Spinal cord (tissue), 10 donors: ENCODE measurements at places on chromosomes 2 and 18. TPM values are rescaled to one million over a fixed set of nuclear protein-coding genes. Genes with fewer than 3 reads are reported as not detected.
A peak's percentile ranks its signal among the peaks of the same experiment; 100 is the strongest.

DNA sequence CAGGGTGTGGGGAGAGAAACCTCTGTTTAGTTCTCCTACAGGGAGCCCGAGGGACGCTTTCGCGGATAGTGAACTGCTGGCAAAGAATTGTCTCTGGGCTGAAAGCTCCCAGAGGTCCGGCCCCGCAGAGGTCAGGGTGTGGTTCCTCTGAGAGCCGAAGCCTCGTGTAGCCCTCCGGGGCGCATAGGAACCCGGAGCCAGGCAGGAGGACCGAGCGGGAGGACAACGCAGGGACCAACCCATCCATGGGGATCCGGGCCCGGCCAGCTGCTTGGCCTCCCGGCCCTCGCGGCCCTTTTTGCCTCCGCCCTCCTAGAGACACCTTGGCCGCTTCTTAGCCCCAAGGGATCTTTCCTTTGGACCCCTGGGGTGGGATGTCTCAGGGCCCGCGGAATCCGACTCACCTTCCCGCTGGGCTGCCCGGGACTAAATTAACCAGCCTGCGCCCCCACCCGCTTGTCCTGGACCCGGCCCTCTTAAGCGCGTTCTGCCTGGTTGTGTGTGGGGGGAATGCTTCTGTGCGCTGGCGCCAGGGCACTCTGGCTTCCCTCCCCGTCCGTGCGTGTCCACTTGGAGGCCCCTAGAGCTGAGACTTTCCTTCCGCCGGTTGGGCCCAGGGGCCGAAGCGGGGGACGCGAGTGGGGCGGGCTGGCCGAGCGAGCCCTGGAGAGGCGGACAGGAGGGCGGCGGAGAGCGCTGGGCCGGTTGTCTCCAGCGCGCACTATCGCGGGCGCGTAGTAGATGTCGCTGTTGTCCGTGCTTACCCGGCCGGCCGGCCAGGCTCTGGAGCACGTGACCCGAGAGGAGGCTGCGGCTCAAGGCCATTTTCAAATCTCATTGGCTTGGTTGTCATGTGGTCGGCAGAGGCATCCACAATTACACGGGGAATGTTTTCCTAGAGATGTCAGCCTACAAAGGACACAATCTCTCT lies at the start of gene HOXD10:
HOXD10 (plus strand) TSS at position 896 of the 931 bp plus-strand sequence. CDS start 56 bp downstream, outside the sequence.
- peaks cover 39% of the 10 kb centered on the region for H3K4me1 ChIP-seq
- no peaks in the 10 kb centered on the region for H3K36me3 ChIP-seq
- peak within 1 kb of the TSS; percentile 80 for H3K27ac ChIP-seq
- H3K27me3 ChIP-seq, result peaks cover 99% of the 10 kb centered on the region
- no peak for DNase-seq
- H3K4me3 ChIP-seq, result peak within 1 kb of the TSS; percentile 35

DNA sequence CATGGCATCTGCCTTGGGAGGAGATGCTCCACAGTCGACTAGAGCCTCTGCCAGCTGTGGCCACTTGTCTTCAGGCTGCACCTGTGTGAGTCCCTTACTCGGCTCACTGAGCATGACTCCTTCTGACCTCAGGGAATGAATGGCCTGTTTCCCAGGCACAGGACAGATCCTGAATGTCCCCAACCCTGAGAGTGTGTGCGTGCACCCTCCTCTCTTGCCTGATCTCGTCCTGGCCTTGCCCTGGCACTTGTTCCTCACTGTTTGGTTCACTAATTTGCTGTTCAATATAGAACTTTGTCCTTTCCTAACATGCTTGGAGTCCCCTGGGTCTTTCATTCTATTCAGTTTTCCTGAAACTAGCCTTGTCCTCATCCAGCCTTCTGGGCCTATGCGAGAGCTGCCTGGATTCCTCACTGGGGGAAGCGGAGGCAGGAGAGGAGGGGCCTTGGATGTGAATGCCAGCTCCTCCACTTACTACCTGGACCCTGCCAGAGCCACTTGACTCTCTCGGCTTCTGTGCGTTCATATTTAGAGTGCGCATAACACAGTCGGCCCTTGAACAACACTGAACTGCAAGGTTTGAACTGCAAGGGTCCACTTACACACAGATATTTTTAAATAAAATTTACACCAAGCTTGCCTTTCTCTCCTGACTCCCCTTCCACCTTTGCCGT lies 184.8 kb downstream of the ACKR3 start:
- H3K36me3 ChIP-seq, result no peaks in the 10 kb centered on the region
- peaks cover 5% of the 10 kb centered on the region for H3K4me1 ChIP-seq
- H3K4me3 ChIP-seq, result no peak overlapping the region
- H3K27ac ChIP-seq, result no peak overlapping the region
- no peaks in the 10 kb centered on the region for H3K27me3 ChIP-seq

DNA sequence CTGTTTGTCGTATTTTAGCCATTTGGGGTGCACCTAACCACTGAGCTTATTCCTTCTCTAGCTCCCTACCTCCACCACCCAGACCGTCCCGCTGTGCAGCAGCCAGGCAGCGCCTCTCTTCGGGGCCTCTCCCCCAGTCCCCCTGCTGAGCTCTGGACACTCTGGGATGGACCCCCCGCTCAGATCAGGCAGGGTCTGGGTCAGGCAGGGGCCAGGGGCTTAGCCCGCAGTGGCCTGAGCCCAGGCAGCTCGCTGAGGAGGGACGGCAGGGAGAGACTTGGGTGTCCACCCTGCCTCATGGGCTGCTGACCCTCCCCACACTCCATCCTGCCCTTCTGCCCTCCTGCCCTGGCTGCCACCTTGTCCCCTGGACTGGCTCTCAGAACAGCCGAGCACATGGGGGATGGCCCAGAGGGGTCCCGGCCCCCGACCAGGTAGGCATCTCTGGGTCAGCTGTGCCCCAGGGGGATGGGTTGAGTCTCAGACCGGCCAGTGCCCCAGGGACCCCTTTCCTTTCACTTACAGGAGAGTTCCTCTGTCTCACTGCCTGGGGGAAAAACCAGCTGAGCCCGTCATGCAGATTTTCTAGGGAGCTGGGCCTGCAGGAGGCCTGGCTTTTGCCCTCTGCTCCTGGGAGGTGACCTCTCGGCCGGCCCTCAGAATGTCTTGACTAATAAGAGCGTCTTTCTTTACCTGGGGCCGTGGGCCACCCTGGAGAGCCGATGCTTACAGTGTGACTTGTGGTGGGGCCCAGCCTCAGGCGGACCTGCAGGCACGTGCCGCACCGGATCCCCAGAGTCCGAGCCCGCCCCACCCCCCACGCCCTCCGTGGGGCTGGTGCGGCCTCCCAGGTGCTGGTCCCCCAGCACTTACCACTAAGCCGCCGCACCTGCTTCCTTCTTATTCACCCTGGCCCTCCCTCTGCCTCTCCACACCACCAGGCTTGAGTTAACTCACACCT lies 22.8 kb upstream of the PXDN start:
- no peaks in the 10 kb centered on the region for H3K36me3 ChIP-seq
- H3K4me1 ChIP-seq, result no peaks in the 10 kb centered on the region
- H3K27ac ChIP-seq, result no peak overlapping the region
- no peaks in the 10 kb centered on the region for H3K27me3 ChIP-seq

DNA sequence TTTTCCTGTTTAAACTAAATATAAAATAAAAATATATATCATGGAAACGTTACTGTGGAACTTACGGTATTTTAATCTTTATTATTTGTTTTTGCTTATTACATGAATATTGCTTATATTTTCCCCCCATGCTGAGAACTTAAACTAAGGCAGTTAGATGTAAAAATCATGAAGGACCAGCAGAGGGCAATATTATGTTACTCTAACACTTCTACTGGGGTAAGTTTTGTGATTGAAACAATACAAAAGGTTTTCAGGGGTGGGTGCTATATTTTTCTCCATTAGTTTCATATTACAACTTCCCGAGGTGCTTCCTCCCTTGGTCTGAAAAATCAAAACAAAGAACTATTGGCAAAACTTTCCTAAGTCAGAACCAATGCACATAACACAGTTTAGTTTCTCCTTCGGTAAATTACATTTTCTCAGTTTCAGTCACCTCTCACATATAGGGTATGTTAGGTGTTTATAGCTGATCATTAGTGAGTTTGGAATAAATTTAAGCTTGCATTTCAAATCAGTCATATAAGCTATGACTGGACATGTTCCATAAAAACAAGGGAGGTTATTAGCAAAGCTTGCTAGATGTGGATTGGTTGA lies 54.8 kb downstream of the ZNF407 start:
- DNase-seq, result no peak
- no peak overlapping the region for H3K4me3 ChIP-seq

Gene HOXD8
- 10.5 TPM for total RNA-seq

Gene PROKR1
- 2.2 TPM for total RNA-seq

Gene MERTK
- 16.8 TPM for total RNA-seq

DNA sequence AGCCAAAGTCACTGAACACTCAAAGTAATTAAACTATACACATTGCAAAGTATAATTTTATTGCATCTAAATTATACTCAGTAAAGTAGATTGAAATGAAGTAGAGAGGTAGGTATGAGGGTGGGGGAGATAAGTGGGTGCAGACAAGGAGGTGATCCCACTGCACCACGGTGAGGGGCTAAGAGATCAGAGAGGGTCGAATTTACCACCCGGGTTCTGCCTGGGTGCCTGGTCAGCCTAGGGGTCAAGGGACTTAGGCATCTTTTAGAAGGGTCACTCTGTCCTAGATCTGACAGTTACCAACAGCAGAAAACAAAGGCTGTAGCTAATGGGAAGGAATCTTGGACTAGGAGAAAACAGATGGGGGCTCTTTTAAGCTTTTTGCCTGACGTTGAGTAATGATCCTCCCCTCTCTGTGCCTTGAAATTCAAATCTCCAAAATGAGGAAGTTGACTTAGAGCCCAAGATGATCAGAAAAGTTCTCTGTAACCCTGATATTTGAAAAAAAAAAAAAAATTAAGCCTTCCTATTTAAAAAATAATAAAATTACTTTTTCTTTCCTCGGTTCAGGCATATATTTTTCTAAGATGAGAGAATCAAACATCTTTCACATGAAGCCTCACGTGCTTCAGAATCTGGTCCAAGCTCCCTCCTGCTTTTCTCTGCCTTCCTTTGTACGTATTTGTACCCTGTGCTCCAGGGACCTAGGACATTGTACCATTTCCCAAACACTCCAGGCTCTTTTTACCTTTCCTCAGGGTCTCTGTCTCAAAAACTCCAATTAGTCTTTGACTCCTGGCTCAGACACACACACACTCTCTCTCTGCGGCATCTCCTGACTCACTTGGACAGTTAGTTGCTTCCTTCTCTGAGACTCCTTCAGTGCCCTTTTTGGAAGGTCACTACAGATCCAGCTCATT lies 353.9 kb downstream of the CYRIA start:
- no peak overlapping the region for H3K27ac ChIP-seq
- H3K27me3 ChIP-seq, result no peaks in the 10 kb centered on the region
- no peak overlapping the region for H3K4me3 ChIP-seq

Gene RNF138
- total RNA-seq, result 49.8 TPM

Gene STAT1
- 44.1 TPM for total RNA-seq

Gene IL1B
- total RNA-seq, result 1.7 TPM

Gene UGT1A5
- total RNA-seq, result not detected

Gene TRAPPC8
- 60.2 TPM for total RNA-seq

DNA sequence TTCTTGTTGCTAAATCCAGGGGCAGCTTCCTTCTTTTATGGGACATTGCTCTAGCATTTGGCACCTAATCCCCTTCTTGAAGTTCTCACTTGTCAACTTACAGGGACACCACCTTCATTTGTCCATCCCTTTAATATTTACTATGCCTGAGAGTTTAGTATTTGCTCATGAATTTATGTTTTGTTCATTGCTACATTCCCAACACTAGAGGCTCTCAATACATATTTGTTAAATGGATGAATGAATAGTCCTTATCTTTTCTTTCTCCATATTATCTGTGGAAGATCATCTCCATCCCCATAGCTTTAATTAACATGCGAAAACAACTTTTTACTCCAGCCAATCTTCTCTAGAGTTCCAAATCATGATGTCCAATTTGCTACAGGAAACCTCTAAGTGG lies 5.4 kb downstream of the CWC22 start:
- no peak for DNase-seq
- H3K27me3 ChIP-seq, result no peaks in the 10 kb centered on the region
- H3K4me1 ChIP-seq, result peaks cover 5% of the 10 kb centered on the region
- no peak overlapping the region for H3K27ac ChIP-seq
- no peaks in the 10 kb centered on the region for H3K36me3 ChIP-seq
- H3K4me3 ChIP-seq, result no peak overlapping the region

- H3K4me3 ChIP-seq, result no peak overlapping the region
- no peak overlapping the region for H3K27ac ChIP-seq
- no peaks in the 10 kb centered on the region for H3K27me3 ChIP-seq
- DNase-seq, result no peak
Measured at GRCh38 chr2:13052547-13052946, 335.8 kb downstream of the TRIB2 start.

Gene SLC38A11
- total RNA-seq, result 28.9 TPM

Gene SLC5A7
- 3.7 TPM for total RNA-seq

DNA sequence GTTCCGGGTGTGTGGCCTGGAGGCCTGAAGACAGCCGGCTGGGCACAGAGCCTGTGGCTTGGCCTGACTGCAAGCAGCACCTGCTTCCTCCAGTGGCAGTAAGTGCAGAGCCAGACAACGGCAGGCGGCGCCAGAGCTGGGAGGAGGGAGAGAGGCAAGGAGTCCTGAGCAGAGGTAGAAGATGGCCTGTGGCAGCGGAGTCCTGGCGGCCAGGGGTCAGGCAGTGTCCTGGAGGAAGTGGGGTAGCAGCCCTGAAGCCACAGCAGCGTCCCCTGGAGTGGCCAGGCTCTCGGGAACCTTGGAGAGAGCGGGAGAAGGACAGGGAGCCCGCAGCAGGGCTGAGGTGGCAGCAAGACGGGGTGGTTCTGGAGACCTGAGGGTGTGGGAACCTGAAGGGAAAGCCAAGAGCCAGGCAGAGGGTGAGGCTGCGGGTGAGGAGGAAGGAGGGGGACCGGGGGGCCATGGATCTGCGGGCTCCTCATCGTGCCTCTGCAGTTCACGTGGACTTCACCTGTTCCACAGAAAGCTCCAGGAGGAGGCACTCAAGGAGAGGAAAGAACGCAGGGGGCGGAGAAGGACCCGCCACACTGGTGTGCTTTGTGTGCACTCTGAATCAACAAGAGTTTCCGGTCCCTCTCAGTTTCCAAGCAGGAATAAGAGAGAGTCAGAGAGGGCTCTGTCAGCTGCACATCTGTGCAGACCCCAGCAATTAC lies 85.9 kb downstream of the USP40 start:
- H3K4me1 ChIP-seq, result peaks cover 17% of the 10 kb centered on the region
- no peaks in the 10 kb centered on the region for H3K27me3 ChIP-seq
- H3K36me3 ChIP-seq, result peaks cover 66% of the 10 kb centered on the region
- H3K4me3 ChIP-seq, result no peak overlapping the region
- DNase-seq, result no peak
- no peak overlapping the region for H3K27ac ChIP-seq

DNA sequence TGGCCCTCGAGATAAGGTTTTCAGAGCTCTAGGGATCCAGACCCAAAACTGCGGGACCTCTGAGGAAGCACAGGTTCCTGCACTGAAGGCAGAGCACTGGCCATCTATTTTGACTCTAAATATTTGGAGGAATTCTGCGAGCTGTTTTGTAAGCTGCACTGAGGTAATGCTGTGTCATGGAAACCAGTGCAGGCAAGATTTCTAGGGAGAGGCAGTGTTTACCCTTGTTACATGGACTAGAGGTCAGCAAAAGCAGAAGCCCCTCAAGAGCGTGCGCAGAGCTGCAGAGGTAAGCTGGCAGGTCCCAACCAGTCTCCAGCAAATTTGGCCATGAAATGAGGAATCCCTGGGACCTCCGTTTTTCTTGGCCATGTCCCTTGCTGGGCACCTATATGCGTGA lies 137.3 kb downstream of the RNF152 start:
- H3K4me1 ChIP-seq, result no peaks in the 10 kb centered on the region
- no peaks in the 10 kb centered on the region for H3K36me3 ChIP-seq
- no peak for DNase-seq
- no peak overlapping the region for H3K27ac ChIP-seq
